ENCODE measurements at places on chromosomes 6 and 20.

DNA sequence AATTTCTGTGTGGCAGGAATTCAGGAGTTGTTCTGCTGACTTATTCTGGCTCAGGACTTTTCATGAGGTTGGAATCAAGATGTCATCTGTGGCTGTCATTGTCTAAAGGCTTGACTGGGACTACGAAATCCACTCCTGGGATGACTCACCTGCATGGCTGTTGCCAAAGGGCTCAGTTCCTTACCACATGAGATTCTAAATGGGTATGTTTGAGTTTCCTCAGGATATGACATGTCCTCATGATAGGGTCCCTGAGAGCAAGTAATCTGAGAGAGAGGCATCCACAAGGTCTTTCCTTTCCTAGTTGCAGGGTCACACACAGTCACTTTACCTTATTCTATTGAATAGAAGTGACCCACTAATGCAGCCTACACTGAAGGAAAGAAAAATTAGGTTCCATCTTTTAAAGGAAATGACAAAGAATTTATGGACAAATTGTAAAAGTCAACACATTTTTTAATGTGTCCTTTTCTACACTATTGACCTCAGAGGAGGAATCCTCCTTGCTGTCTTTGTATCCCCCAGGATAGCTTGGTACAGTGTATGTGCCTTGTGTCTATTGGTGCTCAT, 1025.0 kb upstream of the GJE1 start:
- DNase-seq, result no peak

DNA sequence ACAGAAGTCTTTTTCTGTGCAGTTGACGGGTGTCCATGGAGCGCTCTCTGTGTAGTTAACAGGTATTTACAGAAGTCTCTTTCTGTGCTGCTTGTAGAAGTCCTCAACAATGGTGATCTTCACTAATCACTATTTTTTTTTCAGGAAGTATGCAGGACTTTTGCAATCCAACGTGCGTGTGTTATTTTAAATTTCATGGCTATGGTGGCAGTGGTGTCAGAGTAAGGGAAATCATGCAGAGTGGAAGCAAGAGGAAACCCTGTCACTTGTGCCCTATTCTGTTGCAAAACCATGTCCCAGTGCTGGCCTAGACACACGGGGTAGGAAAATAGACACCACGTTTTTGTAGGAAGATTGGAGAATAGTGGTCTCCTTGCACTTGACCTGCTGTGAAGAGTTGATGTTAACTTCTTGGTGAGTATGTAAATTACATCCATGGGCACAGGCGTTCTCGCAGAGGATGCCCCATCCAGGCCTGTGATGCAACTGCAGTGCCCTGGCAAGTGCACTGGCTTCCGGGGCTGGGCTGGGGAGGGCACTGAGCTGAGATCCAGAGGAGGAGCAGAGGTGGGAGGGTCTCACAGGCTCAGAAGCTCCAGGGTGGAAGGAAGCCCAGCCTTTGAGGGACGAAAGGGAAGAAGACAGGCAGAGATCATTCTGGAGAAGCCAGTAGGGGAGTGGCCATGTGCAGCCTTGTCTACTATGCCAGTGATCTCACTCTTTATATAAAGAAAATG, 146.5 kb downstream of the SYCP2 start:
- DNase-seq, result no peak

- DNase-seq, result no peak
Observed at GRCh38 chr20:62055106-62055861, 10.4 kb downstream of the TAF4 start.

- no peak for DNase-seq
Observed at GRCh38 chr6:35468980-35469750, 964 bp downstream of the RPL10A start.

- DNase-seq, result no peak
Observed at GRCh38 chr6:169812257-169812644, 60.8 kb downstream of the ERMARD start.

- no peak for DNase-seq
Observed at GRCh38 chr6:24107294-24107693, 18.7 kb upstream of the NRSN1 start.

DNA sequence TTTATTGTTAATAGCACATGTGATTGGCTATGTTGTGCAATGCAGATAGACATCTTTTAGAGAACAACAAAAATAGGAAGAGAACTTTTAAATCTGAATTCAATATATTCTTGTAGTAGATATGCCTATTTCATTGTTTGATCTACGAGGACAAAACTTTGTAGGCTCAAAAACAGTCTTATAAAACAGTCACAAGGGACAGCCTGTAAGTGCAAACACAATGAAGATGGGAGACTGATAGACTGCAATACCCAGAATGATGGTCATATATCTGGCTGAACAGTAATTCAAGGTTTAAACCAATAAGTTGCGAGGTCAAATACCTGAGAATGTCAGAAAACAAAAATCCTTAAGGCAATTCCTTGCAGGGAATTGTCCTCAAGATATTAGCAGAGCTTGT, 1342.9 kb upstream of the ADGRB3 start:
- DNase-seq, result no peak

- peak; percentile 1 for DNase-seq
Observed at GRCh38 chr6:38933426-38933825, 115.2 kb upstream of the GLP1R start.

GRCh38 chr20:4740774-4741431, 19.2 kb downstream of the PRND start:
- peak; percentile 56 for DNase-seq

DNA sequence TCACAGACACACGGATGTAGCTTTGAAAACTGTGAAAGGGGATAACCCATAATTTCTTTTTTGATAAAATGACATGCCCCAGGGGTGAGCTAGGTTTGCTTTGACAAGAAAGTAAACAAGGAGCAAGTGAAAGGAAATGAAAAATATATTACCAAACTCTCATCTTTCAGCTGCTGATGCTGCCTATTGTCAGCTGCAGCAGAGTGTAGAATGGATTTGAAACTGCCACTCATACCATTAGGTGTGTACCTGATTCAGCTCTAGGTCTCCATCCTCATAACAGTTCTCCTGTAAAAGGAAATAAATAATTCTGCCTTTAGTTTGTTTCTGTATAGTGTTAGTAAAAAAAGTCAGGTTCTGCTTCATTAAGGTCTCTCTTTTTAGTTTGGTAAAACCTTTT, 415.1 kb upstream of the MARCKS start:
- no peak for DNase-seq

DNA sequence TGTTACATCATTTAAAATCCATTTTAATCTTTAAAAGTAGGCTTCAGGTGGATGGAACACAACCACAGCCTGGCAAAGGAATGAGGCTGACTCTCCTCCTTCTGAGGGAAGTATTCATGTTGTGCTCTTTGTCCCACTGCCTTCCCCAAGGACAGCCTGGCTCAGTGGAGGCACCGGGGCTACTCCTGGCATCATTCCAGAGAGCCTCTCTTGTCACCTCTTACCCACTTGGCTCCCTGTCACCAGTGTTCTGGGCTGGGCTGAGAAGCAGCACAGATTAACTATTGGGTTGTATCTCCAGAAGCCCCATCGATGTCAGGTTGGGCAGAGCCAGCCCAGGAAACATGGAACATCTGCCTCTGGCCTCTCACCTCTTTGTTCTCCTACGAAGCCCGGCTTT, 10.7 kb upstream of the TP53INP2 start:
- DNase-seq, result no peak

DNA sequence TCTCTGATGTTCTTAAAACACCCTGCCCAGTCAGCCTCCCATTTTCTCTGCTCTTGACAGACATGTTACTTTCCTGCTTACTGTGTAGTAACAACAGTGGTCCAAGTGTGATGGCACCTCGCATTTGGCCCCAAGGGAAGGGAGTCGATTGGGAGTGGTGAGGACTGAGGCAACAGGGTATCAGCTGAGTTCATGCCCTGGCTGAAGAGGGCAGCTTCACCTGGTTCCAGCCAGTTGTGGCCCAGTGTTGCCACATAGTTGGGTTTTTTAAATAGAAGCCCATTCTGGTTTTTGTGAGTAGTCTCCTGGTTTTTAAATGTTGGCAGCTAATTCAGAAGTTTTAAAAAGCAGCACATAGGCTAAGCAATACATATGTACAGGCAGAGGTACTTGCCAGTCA, 37.2 kb downstream of the ARFGEF2 start:
- no peak for DNase-seq

GRCh38 chr6:2921520-2922115, 18.5 kb upstream of the SERPINB9 start:
- DNase-seq, result no peak

- no peak for DNase-seq
Observed at GRCh38 chr6:119296036-119297035, 53.2 kb downstream of the MAN1A1 start.

GRCh38 chr6:151196555-151196954, 43.2 kb upstream of the AKAP12 start:
- no peak for DNase-seq

GRCh38 chr6:25670793-25671513, 18.9 kb downstream of the SCGN start:
- no peak for DNase-seq

- DNase-seq, result no peak
Observed at GRCh38 chr6:49637350-49637731, 702 bp upstream of the RHAG start.

- no peak for DNase-seq
Observed at GRCh38 chr6:168988801-168989200, 264.8 kb downstream of the THBS2 start.

GRCh38 chr6:45655745-45656476, 278.2 kb upstream of the SUPT3H start:
- peak; percentile 31 for DNase-seq

DNA sequence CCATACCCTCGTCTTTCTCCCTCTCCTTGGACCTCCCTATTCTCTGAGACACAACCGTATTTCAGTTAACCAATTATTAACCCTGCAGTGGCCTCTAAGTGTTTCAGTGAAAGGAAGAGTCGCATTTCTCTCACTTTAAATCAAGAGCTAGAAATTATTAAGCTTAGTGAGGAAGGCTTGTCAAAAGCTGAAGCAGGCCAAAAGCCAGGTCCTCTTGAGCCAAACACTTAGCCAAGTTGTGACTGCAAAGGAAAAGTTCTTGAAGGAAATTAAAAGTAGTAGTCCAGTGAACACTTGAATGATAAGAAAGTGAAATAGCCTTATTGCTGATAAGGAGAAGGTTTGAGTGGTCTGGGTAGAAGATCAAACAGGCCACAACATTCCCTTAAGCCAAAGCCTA, 58.3 kb downstream of the SNX9 start:
- DNase-seq, result no peak

GRCh38 chr6:168060521-168060931, 18.5 kb downstream of the FRMD1 start:
- DNase-seq, result peak; percentile 45

- DNase-seq, result no peak
Observed at GRCh38 chr20:59289994-59290393, 10.4 kb upstream of the EDN3 start.

- no peak for DNase-seq
Observed at GRCh38 chr20:33537608-33538007, 47.7 kb downstream of the CBFA2T2 start.

- DNase-seq, result peak; percentile 21
Observed at GRCh38 chr6:57432157-57432556, 114.7 kb downstream of the PRIM2 start.

GRCh38 chr6:5079692-5080091, 5.4 kb upstream of the PPP1R3G start:
- no peak for DNase-seq

DNA sequence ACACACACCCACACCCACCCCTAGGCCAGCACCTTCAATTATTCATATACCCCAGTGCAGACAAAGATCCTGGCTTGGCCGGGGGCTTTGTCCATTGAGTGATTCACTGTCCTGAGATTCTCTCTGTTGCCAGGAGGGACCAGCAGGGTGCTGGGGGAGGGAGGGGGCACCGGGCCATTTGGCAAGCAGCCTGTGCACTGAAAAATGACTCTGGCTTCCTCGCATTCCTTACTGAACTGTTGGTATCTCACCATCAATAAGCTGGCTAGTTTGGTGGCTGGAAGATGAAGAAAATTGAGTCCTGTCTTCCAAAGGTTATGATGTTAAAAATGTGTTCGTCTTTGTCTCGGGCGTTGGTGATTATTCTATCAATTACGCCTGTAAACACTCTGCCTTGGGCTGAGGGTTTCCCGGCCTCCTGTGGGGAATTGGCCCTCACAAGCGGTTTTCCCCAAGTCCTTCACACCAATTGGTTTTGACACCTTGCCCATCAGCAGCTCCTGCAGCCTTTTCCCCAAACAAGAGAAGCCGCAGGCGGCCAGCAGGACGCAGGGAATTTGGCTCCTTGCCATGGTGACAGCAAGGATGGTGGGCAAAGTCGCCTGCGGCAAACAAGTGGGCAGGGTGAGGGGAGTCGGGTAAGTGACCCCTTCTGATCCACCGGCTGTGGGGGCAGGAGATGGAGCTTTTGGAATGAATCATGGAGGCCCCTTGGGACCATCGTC, 4.9 kb downstream of the VSTM2L start:
- DNase-seq, result peak; percentile 37

DNA sequence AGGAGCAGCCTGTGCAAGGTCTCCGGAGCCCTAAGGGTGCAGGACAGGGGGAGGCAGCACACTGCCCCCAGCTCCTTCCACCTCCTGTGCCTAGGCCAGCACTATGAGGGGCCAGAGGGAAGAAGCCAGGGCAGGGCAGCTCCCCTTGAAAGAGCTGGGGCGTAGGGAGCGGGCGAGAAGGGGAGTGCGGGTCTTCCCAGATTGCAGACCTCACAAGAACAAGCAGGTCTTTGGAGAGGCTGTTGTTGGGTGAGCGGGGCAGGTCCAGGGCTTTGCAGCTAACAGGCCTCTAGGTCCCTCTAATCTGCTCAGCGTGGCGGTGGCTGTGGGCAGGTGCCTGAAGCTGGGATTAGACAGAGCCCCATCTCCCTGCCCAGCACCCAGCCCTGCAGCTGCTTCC, 22.4 kb upstream of the CST1 start:
- DNase-seq, result no peak

GRCh38 chr20:17810062-17810631, 110.4 kb downstream of the BANF2 start:
- no peak for DNase-seq

DNA sequence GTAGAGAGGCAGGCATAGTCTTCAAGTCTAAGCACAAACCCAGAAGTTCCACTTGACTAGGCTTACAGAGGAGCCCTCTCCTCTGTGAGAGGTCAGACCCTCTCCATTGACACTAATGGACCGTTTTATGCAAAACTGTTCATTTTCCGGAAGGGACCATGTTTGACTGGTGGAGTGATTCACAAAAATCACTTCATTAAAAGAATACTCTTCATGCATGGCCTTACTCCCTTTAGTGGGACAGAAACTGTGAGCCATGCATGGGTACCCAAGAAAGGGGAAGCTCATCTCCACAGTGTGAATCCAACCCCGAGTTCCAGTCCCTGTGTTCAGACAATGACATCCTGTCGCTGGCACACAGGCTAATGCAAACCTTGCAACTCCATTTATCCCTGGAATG, 63.2 kb downstream of the OLIG3 start:
- no peak for DNase-seq

DNA sequence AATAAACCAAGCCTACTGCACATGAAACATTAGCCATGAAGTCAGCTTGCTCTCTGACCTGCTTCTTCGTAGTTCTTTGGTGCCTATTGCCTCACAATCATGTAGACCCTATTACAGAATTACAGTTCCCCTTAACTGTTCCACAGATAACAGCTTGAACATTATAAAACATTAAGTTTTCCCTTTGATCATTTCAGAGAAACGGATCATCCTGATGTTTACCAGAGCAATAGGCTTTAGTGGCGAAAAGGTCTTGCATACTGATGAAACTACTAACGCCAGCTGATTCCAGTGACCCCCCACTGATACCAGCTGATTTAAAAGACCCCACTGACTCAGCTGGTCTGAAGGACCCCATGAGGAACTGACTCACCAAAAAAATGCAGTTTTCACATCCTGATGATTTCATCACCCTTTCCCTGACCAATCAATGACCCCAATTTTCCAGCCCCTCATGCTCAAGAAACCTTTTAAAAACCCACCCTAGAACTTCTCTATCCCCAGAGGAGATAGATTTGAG, 39.4 kb upstream of the MLIP start:
- no peak for DNase-seq

- no peak for DNase-seq
Observed at GRCh38 chr20:17825960-17826843, 126.4 kb downstream of the BANF2 start.
